Right ventricle myocardium inferior (tissue), 1 donor: ENCODE measurements at places on chromosomes 4 and X.

DNA sequence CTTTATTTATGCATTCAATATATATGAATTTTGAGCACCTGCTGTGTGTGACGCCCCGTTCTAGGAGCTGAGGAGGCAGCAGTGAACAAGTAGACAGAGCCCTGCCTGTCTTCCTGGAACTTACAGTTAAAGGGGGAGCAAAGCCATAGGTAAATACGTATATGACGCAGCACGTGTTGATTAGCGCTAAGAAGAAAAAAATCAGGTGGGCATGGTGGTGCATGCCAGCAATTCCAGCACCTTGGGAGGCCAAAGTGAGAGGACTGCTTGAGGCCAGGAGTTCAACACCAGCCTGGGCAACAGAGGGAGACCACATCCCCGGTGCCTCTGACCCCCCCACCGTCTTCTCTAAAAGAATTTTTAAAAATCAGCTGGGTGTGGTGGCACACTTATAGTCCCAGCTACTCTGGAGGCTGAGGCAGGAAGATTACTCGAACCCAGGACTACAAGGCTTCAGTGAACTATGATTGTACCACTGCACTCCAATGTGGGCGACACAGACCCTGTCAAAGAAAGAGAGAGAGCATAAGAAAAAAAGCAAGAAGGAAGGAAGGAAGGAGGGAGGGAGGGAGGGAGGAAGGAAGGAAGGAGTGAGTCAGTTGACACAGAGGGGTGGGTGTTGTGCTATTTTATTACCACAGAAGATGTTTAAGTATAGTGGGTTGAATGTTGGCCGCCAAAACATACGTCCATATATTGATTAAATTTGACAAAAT is 5.4 kb upstream of the KIAA0232 start:
- no peak for DNase-seq

DNA sequence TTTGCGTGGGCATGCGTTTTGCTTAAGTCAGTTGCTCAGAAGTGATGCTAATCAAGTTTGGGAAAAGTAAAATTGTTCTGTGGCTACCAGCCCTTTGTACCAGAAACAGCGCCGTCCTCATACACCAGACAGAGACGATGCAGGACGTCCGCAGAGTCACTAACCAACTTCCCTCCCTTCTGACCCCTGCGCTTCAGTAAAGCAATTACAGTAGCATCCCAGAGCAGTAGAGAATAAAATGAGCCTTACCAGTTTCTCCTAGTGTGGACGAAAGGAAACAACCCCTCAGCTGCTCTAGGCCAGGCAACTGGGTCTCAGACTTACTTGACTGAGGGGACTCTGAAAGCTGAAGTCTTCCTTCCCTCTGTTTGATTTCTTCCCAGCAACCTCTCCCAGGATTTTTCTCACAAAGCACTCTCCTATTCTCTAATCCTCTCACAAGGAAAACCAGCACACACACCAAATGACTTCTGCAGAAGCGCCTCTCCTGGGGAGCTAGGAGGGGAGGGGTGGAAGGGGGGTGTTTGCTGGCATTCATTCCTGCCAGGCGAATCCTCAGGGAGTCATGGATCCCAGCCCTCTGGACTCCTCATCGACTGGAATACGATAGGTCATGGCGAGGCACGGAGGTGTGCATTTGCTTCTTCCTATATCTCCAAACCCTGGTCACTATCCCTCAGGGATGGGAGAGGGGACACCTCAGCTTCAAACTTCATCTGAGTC is 56.0 kb upstream of the MID1 start:
- no peak for DNase-seq

- no peak for DNase-seq
Measured at GRCh38 chr4:140754918-140755773, 1.0 kb downstream of the TBC1D9 start.

GRCh38 chrX:79364306-79364705 is 2.8 kb downstream of the ITM2A start:
- DNase-seq, result no peak

GRCh38 chrX:38805432-38806389 is 4.5 kb downstream of the MID1IP1 start:
- DNase-seq, result peak; percentile 89

- DNase-seq, result no peak
Measured at GRCh38 chr4:89939994-89940393, 45.3 kb downstream of the MMRN1 start.

GRCh38 chr4:78361621-78362120 is 189.9 kb upstream of the ANXA3 start:
- DNase-seq, result no peak

- no peak for DNase-seq
Measured at GRCh38 chrX:15013461-15013860, 140.2 kb downstream of the MOSPD2 start.

- no peak for DNase-seq
Measured at GRCh38 chr4:128371001-128371777, 83.6 kb upstream of the PGRMC2 start.

- DNase-seq, result no peak
Measured at GRCh38 chr4:8381814-8382581, 58.5 kb downstream of the ACOX3 start.

GRCh38 chrX:6134255-6134654 is 94.4 kb downstream of the NLGN4X start:
- DNase-seq, result no peak

DNA sequence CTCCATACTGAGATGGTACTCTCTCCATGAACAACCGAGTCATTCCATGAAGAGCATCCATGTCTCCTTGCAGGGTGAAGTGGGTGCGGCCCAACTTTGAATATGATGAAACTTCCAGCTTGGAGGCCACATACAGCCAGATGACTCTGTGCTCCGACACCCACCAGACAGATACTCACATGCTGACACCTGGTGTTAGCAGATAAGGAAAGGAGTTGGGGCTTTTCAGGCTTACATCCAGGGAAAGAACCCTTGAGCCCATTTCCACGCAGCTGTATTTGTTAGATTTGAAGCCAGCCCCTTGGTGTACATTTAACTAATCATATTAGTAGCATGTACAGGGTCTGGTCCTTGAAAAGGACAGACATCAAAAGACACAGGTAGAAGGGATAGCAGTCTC is 62.1 kb upstream of the PRRG3 start:
- DNase-seq, result no peak

DNA sequence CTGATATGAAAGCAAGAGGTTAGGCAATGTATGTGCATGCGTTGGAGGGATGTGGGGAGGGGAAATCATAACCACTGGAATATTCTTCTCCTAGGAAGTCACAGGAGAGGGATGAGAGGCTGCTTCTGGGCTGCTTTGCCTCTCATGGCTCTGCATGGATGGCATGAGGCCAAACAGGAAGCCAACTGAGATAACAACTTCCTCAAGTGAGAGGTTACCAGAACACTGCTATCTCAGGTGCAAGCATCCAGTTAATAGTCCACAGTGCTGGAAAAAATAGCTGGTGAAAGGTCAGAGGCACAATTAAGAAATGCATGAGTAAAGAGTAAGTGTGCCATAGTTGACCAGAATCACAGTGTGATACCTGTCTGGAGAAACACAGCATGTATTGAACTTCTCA is 113.3 kb downstream of the ELOVL6 start:
- DNase-seq, result no peak

DNA sequence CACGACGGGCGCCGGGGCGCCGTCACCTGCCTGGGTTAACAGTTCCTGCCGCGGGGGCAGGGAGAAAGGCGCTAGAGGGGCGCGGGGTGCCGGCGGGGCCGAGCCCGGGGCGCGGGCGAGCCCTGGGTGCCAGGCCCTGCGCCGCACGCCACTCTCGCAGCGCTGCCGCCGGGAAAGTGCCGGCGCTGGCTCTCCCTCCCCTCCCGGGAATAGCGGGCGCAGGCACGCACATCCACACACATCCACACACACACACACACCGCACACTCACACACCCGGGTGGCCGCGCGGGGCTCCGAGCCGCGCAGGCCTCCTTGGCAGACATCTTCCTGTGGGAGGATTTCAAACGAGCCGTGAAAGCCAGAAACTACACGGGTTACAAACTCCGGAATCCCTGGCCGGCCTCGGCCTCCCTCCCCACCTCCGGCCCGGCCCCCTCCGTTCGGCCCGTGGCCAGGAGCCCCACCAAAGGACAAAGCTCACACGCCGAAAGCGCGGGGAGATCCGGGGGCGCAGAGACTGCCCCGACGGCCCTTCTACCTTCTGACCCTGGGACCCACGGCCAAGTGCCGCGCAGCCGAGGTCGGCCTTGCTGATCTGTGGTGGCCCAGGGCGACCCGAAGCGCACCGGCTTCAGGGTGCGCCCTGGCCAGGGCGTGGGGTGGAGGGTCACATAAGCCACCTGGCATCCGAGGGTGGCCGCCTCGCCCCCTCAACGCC is 92.3 kb downstream of the BCOR start:
- no peak for DNase-seq

- no peak for DNase-seq
Measured at GRCh38 chr4:134691915-134692314, 490.3 kb upstream of the PABPC4L start.

DNA sequence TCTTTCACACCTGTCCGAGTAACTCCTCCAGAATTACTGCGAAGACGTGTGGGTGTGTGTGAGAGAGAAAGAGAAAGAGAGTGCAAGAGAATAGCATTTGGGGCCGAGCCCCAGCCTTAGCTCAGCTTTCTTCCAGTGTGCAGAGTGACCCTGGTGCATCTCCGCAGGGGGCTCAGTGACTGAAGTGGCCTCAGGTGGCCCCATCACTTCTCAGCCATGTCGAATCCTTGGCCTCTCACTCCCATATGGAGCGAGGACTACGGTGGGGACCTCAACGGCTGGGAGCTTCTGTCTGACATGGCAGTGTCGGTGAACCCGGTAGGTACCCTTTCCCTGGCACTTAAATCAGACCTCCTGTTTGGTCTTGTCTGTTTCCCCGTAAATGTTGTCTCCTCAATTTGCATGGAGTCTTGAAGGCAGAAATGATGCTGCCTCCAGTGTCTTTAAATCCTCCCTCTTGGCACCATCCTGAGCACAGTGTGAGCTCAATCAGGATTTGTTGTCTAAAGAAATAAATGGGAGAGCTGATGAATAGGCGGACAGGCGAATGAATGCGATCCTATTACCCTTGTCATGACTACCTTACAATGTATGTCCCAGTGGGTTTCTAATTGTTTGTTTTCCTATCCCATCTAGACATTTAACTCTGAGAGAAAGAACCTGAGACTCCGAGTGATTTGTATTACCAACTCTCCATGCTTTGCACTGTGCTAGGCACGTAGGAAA is 305.9 kb downstream of the AFF2 start:
- DNase-seq, result no peak

DNA sequence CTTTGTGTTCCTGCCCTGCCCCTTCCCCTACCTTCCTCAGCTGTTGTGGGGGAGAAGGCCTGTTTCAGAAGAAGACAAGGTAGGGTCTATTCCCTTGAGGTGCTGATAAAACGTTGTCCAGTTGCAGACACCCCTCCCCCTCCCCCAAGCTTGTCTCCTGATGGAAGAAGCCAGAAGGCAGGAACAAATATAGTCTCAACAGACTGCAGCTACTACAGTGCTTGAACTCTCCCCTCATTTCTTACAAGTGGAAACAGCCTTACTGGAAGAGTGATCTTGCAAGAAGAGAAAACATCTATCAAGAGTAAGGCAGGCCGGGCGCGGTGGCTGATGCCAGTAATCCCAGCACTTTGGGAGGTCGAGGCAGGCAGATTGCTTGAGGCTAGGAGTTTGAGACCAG is 11.0 kb upstream of the MAP7D3 start:
- DNase-seq, result no peak

DNA sequence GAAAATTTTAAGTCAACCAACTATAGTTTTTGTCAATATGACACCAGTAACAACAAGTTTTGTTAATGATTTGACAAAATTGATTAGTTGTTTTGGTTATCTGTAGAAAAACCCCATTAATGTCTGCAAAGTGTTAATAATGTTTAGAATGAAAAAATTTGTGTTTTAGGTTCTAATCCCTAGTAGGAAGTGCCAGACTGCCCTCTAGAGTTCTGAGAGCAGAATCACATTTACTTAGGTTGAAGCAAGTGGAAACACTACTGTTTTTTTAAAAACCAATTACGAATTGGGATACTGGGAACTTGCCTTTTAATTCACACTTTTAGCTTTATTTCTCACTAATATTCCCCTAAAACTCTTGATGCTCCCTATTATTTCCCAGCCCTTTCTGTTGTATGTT is 101.1 kb upstream of the CYLC1 start:
- no peak for DNase-seq

DNA sequence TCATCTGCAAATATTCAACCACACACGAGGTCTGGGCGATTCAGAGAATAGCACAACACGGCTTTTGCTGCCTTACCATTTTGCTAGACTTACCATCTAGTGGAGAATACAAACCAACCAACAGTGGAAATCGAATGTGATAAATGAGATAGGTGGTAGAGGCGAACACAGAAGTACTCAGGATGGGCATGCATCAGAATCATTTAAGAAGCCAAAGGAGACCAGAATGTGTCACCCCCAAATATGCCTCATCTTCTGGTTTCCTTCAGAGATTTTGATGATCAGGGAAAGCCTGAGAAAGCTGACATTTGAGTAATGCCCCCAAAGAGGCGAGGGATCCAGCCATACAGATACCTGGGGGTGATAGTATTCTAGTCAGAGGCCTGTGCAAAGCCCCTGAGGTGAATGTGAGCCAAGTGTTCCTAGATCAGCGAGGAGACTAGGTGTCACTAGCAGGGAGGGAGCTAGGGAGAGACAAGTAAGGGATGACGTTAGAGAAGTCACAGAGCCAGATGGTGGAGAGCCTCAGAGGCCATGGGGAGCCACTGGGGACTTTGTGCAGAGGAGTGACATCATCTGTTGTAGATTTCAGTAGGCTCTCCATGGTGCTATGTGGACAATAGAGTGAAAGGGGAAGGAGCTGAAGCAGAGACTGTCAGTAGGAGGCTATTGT is 1.7 kb downstream of the MTMR1 start:
- DNase-seq, result no peak

DNA sequence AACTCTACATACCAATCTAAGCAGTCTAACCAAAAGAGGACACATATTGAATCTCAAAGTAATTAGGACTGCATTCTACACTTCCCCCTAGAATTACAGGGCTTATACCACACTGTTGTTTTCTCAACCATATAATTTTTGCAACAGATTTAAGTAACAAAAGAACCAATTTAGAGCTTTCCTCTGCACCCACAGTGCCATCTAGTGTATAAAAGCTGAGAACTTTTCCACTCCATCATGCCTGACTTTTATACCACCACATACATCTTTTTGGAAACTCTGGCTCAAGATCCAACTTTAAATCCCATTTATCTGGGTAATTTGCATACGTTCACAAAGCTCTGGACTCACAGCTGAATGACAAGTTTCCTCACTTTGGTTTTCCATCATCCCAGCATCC is 99.5 kb downstream of the EFHC2 start:
- no peak for DNase-seq

GRCh38 chr4:110211007-110211769 is 12.8 kb upstream of the ELOVL6 start:
- DNase-seq, result no peak

- DNase-seq, result no peak
Measured at GRCh38 chr4:66246643-66247042, 576.4 kb upstream of the EPHA5 start.
